ENCODE measurements at places on chromosomes 2 and 18. TPM values are rescaled to one million over a fixed set of nuclear protein-coding genes. Genes with fewer than 3 reads are reported as not detected.

DNA sequence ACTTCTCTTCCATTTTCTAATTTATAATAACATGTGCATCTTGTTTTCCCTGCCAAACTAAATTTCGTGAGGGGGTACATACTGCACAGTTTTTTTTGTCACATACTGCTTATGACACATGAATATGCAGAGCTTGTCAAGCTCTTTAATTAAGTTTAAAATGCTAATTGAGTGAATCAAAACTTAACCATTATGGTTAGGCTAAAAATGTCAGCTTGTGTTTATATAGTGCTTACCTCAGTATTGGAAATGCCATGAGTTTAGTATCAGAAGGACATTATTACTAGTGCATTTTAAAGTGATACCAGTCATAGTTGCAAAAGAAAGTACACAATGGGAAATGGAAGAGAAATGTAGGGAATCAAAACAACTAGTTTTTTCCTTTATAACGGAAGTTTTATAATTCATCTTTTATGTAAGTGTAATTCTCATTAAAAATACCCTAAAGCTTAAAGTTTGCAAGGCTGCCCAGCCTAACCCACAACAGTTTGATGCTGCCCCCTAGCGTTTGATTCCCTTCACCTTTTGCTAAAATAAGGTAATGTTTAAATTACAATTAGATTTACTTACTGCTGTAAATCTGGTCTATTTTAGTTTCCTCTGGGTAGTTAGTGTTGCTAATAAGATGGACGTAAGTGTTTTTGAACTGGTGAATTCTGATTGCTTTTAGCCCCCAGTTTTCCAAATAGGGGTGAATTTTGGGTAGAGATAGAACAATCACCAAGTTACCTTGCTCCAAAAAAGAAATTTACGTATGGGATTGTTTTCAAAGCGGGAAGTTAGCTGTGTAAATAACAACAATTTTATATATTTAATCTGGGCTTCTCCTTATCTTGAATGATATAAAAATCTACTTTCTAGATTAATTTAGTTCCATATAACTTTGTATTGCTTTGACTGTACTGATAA lies 3.2 kb downstream of the SLC39A10 start:
- peak; percentile 95 for DNase-seq
- no peaks in the 10 kb centered on the region for H3K36me3 ChIP-seq
- no peak overlapping the region for H3K4me3 ChIP-seq
- H3K4me1 ChIP-seq, result peaks cover 25% of the 10 kb centered on the region
- no peak overlapping the region for H3K27ac ChIP-seq
- H3K27me3 ChIP-seq, result no peaks in the 10 kb centered on the region

GRCh38 chr18:37694516-37694915 lies 128.9 kb upstream of the CELF4 start:
- DNase-seq, result no peak
- H3K36me3 ChIP-seq, result no peaks in the 10 kb centered on the region
- no peaks in the 10 kb centered on the region for H3K27me3 ChIP-seq

DNA sequence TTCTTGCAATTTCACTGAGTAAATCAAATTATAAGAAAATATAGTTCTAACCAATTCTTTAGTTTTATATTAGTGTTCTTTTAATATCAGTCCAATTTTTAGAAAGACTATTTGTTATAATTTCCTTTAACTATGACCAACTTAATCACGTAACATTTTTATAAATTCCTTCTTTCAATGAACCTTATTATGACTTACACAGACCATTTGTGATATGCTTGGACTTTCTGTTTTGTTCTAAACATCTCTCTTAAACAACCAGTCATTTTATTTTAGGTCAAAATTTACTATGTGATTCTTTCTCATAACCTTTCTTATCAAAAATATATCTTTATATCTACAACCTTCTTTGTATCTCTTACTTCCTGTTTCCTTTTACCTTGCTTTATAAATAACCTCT lies 39.5 kb upstream of the DYNAP start:
- H3K27me3 ChIP-seq, result no peaks in the 10 kb centered on the region
- DNase-seq, result no peak
- no peaks in the 10 kb centered on the region for H3K36me3 ChIP-seq
- H3K27ac ChIP-seq, result no peak overlapping the region
- no peaks in the 10 kb centered on the region for H3K4me1 ChIP-seq

DNA sequence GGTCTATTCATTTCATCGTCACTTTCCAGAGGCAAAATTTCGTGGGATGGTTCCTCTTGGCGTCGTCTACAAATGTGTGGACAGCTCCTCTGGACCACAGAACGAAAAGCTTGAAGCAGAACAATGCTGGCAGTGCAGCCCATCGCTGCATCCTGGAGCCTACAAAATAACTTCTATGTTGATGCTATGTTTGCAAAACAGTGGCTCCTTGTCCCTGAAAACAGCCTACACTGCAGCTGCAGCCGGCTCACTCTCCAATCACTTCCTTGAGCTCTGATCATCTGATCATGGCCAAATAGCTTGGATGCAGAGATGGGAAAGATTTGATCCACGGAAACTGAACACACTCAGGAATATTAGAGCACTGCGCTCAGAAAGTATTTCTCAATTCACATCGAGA lies 60.0 kb downstream of the DOCK10 start:
- no peaks in the 10 kb centered on the region for H3K27me3 ChIP-seq
- H3K4me3 ChIP-seq, result peak overlapping the region; percentile 43
- peaks cover 26% of the 10 kb centered on the region for H3K4me1 ChIP-seq
- no peak for DNase-seq
- peak overlapping the region; percentile 88 for H3K27ac ChIP-seq

GRCh38 chr2:88351249-88351601 lies 101.3 kb downstream of the FOXI3 start:
- no peak for DNase-seq
- no peaks in the 10 kb centered on the region for H3K36me3 ChIP-seq
- H3K27me3 ChIP-seq, result no peaks in the 10 kb centered on the region
- H3K27ac ChIP-seq, result no peak overlapping the region
- no peak overlapping the region for H3K4me3 ChIP-seq
- H3K4me1 ChIP-seq, result no peaks in the 10 kb centered on the region

DNA sequence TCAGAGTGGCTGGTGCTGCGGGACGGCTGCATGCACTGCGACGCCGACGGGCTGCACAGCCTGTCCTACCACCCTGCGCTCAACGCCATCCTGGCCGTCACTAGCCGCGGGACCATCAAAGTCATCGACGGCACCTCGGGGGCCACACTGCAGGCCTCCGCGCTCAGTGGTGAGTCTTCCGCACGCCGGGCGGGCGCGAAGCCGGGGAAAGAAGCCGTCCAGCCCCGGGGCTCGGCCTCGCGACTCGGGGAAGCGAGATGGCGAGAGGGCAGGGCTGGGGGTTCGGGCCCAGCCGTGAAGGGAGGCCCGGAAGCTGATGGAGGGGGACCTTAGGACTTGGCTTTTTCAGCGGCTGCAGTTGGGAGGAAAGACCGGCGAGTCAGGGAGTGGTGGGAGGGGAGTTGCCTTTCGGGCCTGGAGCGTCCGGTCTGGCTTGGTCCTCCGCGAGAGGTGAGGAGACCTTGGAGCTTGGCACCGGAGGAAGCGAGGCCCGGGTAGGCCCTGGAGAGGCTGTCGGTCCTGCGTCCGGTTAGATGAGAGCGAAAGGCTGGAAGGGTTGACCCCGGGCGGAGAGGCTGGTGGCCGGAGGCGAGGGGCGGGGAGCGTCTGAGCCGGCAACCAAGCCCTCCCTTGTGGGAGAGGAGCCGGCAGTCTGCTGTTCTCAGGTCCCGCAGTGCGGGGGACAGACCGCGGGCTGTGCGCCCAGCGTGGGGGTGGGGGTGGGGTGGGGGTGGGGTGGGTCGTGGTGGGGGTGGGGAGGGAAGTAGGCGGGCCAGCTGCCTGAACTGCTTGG lies 691 bp downstream of the BIRC6 start:
- H3K4me1 ChIP-seq, result peaks cover 3% of the 10 kb centered on the region
- H3K4me3 ChIP-seq, result peak overlapping the region; percentile 88
- peak overlapping the region; percentile 92 for H3K27ac ChIP-seq
- no peaks in the 10 kb centered on the region for H3K27me3 ChIP-seq
- peak; percentile 7 for DNase-seq
- H3K36me3 ChIP-seq, result no peaks in the 10 kb centered on the region

GRCh38 chr2:178448968-178449661 lies 1.9 kb downstream of the PRKRA start:
- no peaks in the 10 kb centered on the region for H3K4me1 ChIP-seq
- no peaks in the 10 kb centered on the region for H3K27me3 ChIP-seq
- no peak overlapping the region for H3K4me3 ChIP-seq
- peaks cover 38% of the 10 kb centered on the region for H3K36me3 ChIP-seq
- H3K27ac ChIP-seq, result no peak overlapping the region

- no peaks in the 10 kb centered on the region for H3K27me3 ChIP-seq
- no peaks in the 10 kb centered on the region for H3K4me1 ChIP-seq
- no peak overlapping the region for H3K4me3 ChIP-seq
These were observed 28.4 kb downstream of the C2orf76 start for GRCh38 chr2:119338272-119338671.

The NOP58 gene
- 72.6 TPM for total RNA-seq

- H3K36me3 ChIP-seq, result no peaks in the 10 kb centered on the region
- H3K27me3 ChIP-seq, result no peaks in the 10 kb centered on the region
- DNase-seq, result no peak
- H3K27ac ChIP-seq, result no peak overlapping the region
- no peak overlapping the region for H3K4me3 ChIP-seq
These were observed 94.2 kb upstream of the STPG4 start for GRCh38 chr2:47249157-47249900.

GRCh38 chr2:16649353-16650286 lies 16.0 kb downstream of the CYRIA start:
- DNase-seq, result no peak
- H3K4me1 ChIP-seq, result no peaks in the 10 kb centered on the region
- H3K36me3 ChIP-seq, result no peaks in the 10 kb centered on the region
- no peaks in the 10 kb centered on the region for H3K27me3 ChIP-seq
- H3K4me3 ChIP-seq, result no peak overlapping the region

DNA sequence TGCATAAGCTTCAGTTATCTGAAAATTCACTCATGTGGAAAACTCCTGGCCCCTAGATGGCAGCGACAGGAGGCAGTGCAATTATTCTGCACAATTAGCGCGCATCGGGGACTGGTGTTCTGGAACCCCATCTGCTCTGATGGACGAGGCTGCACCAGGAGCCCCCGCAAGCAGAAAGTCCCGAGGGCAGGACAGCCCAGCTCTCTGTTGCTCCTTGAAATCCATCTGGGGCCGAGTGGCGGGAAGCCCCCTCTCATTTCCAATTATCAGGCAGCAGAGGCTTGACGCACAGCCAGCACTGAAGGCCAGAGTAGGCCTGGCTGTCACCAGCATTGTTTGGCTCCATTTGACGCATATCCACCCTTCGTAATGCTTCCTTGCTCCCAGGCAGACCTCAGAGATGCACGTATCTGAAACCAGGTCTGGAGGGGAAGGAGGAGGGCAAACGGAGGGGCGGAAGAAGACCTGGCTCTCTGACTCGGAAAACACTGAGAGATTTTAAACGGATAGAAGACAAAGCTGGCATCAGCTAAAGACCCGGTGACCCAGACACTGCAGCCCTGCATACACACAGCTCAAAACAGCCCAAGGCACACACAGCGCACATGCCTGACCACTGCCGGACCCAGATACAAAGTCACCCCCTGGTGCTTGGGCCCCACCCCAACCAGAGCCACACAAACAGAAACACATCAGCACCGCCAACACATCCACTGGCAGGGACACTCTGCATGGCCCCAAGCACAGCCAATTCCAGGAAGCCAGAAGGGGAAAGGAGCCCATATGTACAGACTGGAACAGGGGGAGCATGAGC lies 69.8 kb downstream of the TNS1 start:
- peak overlapping the region; percentile 65 for H3K4me3 ChIP-seq
- no peak for DNase-seq
- peaks cover 72% of the 10 kb centered on the region for H3K4me1 ChIP-seq
- H3K27me3 ChIP-seq, result no peaks in the 10 kb centered on the region
- peak overlapping the region; percentile 55 for H3K27ac ChIP-seq

The NLRC4 gene
- total RNA-seq, result 3.6 TPM

GRCh38 chr2:196276421-196276820 lies 105.0 kb upstream of the STK17B start:
- no peak overlapping the region for H3K27ac ChIP-seq
- H3K27me3 ChIP-seq, result no peaks in the 10 kb centered on the region
- no peaks in the 10 kb centered on the region for H3K36me3 ChIP-seq
- H3K4me3 ChIP-seq, result no peak overlapping the region

The PIEZO2 gene
- 17.0 TPM for total RNA-seq

The SH3RF3 gene
- 6.9 TPM for total RNA-seq

DNA sequence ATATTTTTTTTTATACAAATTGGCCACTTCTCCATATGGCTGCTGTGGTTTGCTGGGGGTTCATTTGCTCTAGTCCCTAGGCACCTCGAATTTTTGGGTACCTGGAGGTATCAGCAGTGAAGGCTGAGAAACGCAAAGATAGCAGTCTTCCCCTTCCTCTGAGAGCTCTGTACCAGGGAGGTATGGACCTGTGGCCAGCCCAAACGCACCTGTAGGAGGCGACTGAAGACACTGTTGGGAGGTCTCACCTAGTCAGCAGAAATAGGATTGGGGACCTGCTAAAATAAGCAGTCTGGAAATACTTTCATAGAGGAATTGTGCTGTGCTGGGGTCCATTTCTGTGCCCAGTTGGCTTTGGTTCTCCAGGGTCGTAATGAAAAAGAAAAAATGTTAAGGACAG lies 292.2 kb upstream of the CYP26B1 start:
- H3K27me3 ChIP-seq, result no peaks in the 10 kb centered on the region
- no peaks in the 10 kb centered on the region for H3K36me3 ChIP-seq
- DNase-seq, result no peak
- no peaks in the 10 kb centered on the region for H3K4me1 ChIP-seq
- H3K27ac ChIP-seq, result no peak overlapping the region

The SLC23A3 gene
- not detected for total RNA-seq

DNA sequence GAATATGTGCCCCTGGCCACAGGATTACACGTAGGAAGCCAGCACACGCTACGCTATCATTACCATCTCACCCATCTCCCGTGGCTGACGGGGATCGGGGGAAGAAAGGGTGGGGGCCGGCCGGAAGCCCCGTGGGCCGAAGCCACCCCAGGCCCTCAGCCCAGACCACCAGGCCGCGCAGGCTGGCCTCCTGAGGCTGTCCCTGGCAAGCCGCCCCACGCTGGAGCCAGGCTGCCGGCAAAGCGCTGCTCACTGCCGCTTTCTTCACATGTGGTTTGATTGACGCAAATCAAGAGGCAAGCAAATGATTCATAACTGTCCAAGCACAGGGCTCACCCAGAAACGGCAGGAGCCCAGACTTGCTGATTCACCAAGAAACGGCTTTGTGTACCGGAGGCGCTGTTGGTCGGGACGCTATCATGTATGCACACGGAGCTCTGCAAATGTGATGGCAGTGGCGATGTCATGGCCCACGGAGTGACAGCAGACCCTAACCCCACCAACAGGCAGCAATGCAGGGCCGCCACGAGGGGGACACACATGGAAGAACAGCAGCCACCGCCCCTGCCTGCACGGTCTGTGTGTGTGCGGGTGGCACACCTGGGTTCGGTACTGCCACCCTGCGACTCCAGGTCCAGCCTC lies 125.7 kb downstream of the HDAC4 start:
- H3K27ac ChIP-seq, result peak overlapping the region; percentile 79
- no peaks in the 10 kb centered on the region for H3K27me3 ChIP-seq
- peaks cover 78% of the 10 kb centered on the region for H3K4me1 ChIP-seq
- peak; percentile 77 for DNase-seq
- no peaks in the 10 kb centered on the region for H3K36me3 ChIP-seq

DNA sequence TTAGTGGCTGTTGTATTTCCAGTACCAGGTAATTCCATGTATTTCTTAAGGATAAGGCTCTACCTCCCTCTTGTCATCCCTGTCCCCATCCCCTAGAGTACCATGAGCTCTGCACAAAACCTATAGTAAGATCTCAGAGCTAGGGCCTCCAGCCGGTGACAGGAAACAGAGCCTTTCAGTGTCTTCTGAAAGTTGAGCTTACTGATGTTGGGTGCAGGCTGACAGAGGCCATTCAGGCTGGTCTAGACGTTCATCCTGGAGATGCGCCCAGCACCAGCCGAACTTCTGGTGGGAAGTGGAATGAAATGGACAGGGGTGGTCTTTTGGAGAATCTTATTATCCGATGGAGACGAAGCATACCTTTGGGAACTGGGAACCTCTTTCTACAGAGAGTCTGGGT lies 16.7 kb upstream of the LYPD6B start:
- H3K4me3 ChIP-seq, result no peak overlapping the region
- no peaks in the 10 kb centered on the region for H3K27me3 ChIP-seq
- DNase-seq, result no peak
- no peak overlapping the region for H3K27ac ChIP-seq

The BCL2 gene
- 54.7 TPM for total RNA-seq
